Activated CD4-positive, alpha-beta T cell treated with anti-CD3 and anti-CD28 coated beads, Interleukin-2, amount 50 U/mL, for 1 hour (primary cell): ENCODE measurements at places on chromosomes 5 and 9.

DNA sequence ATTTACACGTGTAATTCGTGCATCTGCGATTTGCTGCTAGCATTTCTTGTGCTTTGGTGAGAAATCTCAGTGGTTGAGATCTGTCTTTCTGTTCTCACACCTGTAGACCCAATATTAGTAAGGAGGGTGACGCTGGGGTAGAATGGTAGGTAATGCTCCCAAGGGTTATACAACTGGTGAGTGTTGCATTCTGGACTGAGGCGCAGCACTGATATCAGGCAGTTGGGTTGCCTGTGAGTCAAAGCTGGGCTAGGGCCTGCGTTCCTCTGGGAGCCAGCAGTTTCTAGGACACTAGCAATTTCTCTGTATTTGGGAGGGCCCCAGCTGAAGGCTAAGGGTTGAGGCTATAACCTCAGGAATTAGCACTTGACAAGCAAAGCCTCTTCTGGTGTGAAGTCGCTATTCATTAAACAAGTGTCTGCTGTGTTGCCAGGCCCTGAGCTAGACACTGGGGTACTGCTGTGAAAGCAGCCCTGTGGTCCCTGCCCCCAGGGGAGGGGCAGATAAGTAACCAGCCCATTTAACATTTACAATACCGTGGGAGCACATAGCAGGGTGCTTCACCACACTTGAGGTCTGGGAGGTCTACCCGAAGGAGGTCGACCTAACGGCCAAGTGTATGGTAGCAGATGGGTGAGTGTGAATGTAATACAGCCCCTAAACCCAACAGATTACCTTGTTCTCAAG lies 28.7 kb downstream of the LARP1 start:
- no peak for DNase-seq

- DNase-seq = no peak
Observed at GRCh38 chr9:79222483-79222882, 349.3 kb upstream of the TLE4 start.

GRCh38 chr5:31226651-31227050 lies 33.2 kb downstream of the CDH6 start:
- DNase-seq = no peak

GRCh38 chr9:18061856-18062255 lies 412.1 kb upstream of the ADAMTSL1 start:
- no peak for DNase-seq

DNA sequence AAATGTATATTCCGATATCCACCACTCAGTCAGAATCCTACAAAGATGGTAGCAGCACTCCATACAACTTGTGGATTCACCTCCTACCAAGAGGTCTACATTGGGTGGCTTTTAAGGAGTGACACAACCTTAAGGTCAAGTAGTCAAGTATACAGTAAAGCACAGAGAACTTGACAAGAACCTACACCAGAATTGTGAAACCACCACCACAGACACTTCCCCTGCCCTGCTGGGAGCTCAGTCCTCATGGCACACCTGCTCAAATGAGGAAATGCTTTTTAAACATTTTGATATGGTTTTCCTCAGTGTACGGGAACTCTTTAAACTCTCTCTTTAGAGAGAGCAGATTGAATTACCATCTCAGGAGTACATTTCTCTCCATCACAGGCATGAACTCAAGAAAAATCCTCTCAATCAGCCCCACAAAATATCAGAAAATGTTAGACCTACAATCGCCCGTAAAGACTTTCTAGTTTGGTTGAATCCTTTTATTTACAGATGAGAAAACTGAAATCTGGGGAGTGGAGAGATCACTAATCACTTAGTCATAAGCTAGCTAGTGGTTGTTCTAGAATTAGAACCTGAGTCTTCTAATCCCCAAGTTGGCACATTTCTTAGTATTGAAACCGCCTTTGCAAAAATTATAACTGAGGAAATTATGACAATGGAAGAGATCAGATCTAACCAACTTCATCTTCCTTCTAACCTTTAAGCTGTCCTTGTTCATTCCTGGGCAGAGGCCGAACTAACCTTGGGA lies 38.5 kb upstream of the NR4A3 start:
- DNase-seq = no peak

DNA sequence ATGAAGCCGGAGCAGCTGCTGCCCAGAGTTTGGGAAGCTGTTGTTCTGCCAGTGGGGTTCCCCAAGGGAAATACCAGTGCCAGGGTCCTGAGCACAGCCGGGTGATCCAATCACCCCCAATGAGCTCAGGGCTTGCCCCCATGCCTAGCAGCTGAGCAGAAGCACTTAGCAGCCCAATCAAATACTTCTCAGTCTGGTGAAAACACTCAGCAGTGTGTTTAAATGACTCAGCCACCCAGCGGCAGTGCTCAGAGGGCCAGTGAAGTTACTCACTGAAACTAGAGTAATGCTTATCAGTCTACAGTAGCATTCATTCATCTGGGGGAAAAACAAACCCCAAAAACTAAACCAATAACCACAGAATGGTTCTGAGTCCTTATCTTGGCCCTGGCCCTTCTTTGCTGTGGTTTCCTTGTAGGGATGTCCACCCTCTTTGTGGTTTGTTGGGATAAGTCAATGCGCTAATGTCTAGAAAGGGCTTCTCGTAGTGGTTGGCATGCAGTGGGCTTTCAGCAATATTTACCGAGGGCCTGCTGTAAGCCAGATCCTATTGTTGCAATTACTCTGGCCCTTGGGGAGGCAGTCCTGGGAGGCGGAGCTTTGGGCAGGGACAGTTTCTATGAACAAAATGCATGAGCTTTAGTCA lies 43.1 kb downstream of the LHX2 start:
- no peak for DNase-seq

GRCh38 chr5:96976-97660 lies 5.2 kb downstream of the PLEKHG4B start:
- DNase-seq = no peak

DNA sequence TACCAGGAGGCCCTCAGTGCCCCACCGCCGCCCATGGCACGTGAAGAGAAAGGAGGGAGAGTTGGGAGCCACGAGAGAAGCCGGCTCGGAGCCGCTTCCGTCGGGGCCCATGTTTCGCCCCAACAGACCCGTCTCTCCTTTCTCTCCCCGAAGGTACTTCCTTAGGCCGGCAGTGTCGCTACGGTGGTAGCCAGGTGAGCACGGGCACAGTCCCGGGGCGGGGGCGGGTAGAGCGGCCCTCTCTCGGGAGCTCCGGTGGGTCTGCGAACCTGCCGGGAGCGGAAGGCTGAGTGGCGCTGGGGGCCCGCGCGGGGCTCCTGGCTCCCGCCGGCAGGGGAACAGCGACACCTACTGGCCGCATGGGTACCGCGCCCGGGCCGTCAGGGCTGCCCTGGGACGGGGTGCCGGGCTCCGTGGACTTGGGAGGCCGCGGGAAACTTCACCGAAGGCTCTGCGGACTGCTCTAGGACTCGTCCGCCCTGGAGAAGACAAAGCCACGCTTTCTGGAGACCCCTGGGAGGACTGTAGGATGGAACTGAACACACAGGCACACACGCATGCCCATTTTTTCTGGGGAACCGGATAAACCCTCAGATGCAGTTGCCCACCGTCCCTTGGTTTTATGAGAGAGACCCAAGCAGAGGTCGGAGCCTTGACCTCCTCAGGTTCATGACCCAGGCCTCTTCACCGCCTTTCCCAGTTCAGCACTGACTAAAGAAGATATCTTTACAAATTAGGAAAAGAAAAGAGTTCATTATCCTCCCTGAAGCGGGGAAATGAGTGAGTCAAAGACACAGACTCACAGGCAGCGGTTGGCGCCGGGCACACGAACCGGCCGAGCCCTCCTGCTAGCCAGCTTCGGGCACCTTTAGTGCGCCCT lies 202.5 kb downstream of the MEF2C start:
- DNase-seq = peak; percentile 74

GRCh38 chr5:14428302-14429081 lies 153.1 kb upstream of the OTULINL start:
- no peak for DNase-seq

- DNase-seq = no peak
Observed at GRCh38 chr5:117220730-117221129, 646.1 kb upstream of the SEMA6A start.

- DNase-seq = no peak
Observed at GRCh38 chr5:120533581-120533980, 69.5 kb downstream of the PRR16 start.

GRCh38 chr5:123273984-123274383 lies 149.2 kb downstream of the CEP120 start:
- no peak for DNase-seq
